ENCODE measurements at places on chromosomes 16 and 17.

- no peak for DNase-seq
These were observed 32.4 kb downstream of the LCMT1 start for GRCh38 chr16:25143928-25144327.

- no peak for DNase-seq
These were observed 3.2 kb downstream of the ZC3H7A start for GRCh38 chr16:11793840-11794239.

DNA sequence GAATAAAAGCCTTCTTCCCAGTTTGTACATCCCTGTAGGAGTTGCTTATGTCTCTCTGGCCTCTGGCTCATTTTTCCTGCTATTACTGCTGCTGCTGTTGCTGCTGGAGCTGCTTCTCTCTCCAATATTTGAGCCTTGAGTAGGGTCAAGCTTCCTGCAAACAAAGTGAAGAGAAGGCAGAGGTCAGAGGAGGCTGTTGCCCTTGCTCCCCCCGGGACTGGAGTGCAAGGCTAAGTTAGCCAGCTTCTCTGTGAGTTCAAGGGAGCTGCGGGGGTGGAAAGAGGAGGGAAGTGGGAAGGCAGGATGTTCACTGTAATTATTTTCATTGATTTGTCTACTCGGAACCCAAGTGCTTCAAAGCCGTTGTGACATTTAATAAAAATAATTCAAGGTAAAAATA lies 77.0 kb upstream of the TMEM132E start:
- DNase-seq = no peak

DNA sequence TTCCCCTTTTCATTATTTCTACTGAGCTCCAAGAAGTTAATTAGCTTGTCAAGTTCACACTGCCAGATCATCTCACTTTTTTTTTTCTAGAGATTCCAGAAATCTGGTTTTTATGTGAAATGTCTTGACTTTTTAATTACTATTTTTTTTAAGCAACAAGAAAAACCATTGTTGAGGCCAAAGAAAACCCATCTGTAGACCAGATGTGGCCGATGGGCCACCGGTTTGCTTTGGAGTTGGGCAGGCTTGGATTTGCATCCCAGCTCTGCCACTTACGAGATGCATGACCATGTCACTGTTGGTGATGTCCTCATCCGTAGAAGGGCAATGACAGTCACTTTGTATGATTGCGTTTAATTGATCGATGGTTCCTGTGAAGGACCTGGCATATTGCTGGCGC lies 34.2 kb upstream of the MRTFB start:
- DNase-seq = no peak

GRCh38 chr17:2783310-2784030 lies 12.8 kb upstream of the RAP1GAP2 start:
- no peak for DNase-seq

DNA sequence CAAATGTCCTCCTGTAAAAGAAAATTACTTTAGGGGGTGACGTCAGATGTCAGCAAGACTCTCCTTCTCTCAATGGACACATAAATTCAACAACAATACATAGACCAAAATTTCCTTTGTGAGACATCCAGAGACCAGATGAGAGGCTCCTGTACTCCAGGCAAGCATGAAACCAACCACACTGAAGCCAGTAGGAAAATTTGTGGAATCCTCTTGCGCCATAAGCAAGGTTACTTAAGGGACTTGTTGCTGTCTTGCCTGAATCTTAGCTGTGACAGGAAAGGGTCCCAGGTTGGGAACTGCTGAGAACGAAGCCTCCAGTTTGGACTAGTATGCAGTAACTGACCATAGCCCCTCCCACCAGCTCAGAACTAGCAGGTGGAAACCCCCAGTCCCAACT lies 56.0 kb downstream of the CEP112 start:
- DNase-seq = no peak

DNA sequence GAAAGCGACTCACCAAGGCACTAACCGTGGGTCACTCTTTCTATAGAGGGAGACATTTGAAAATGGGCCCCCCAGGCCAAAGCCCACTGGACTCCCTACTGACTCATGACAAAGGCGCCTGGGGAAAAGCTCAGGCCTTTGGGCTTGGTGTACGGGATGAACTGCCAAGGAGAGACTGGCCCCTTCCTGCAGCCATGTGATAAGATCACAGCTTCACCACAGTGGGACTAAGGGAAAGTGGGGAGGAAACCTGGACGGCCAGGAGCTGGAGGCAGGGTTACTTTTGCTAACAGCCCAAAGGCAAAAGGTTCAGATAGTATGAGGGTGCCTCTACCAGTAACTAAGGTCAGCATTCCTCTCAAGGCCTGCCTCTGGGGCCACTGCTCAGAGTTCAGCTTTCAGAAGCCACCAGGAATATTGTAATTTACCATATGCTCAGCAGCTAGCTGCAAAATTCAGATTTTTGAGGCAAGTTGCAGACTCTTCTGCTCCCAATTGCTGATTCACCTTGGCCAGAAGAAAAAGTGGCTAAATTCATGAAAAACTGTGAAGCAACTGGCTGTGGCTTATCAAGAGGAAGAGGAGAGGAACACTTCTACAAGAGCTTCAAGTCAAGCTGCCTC lies 37.1 kb upstream of the SLC25A19 start:
- no peak for DNase-seq

- no peak for DNase-seq
These were observed 449.8 kb downstream of the KCNJ18 start for GRCh38 chr17:22142091-22142490.

GRCh38 chr16:48112600-48112999 lies 43.2 kb downstream of the ABCC12 start:
- DNase-seq = no peak

GRCh38 chr17:9900044-9900594 lies 5.0 kb downstream of the RCVRN start:
- no peak for DNase-seq

DNA sequence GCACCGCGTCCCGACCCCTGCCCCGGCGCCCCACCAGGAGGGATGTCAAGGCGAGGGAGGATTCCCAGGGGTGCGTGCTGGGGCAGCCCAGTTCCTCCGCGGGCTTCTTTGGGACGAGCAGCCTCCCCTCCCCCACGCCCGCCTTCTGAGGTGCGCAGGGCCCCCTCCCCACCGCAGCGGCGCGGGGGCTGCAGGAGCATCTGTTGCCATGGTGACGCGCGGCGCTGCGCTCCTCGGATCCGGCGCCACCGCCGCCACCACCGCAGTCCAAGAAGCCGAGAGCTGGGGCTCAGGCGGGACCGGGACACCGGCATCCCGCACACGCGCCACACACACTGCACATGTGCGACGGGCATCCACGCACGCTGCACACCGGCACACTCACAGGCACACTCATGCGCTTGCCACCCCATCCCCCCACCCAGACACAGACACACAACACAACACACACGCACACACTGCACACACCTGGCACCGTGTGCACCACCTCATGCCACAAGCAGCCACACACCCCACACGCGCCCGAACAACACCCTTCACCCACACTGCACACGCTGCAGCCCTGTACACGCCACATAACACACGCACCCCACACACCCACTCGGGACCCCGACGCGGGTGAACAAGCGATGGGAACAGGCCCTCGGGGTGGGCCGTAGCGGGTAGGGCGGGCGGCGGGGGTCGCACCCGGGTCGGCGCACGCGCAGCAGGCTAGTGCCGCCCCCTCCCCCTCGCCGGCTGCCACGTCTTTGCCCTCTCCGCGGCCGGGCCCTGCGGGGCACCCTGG lies 17.0 kb downstream of the ENPP7 start:
- no peak for DNase-seq

DNA sequence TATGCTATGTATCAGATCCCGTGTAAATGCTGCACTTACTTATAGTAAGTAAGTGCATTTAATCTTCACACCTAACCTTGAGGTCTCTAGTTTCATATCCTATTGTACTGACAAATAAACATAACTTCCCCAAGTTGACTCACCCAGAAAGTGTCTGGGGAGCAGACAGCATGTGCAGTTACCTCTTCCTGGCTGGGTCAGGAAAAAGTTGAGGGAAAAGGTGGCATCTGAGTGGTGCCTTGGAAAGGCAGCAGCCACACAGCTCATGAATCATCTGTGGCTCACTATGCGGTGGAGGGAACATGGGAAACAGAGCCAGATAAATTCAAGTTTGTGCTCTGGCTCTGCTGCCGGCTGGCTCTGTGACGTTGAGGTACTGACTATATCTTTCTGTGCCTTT lies 382.0 kb upstream of the DYNLRB2 start:
- DNase-seq = no peak

- DNase-seq = no peak
These were observed 132.9 kb upstream of the NACA2 start for GRCh38 chr17:61723914-61724313.

GRCh38 chr16:70638814-70639792 lies 7.3 kb upstream of the IL34 start:
- no peak for DNase-seq

DNA sequence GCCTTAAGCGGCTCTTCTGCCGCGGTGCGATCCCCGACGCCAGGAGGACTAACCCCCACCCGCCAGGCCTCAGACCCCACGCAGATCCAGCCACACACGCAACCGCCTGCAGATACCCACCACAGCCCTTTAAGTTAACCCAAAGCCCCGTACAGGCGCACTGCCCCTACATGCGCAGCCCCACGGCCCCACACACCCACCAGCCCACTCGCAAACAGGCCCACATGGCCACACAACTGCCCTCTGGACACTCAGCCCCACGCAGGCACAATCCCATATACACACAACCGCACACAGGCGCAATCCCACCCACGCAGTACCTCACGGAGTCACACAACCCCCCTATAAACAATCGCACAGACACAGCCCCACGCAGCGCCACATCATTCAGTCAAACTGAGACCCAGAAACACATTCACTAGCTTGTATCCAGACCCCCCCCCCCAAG lies 41.7 kb downstream of the RAI1 start:
- no peak for DNase-seq

Measured in NCI-H1694 (cell line).